CD4-positive, alpha-beta T cell treated with Interleukin-15 for 4 hours (primary cell): ENCODE measurements at places on chromosomes 3 and 15.

- DNase-seq = no peak
These were observed 154.6 kb downstream of the PTPRG start for GRCh38 chr3:61715886-61716527.

DNA sequence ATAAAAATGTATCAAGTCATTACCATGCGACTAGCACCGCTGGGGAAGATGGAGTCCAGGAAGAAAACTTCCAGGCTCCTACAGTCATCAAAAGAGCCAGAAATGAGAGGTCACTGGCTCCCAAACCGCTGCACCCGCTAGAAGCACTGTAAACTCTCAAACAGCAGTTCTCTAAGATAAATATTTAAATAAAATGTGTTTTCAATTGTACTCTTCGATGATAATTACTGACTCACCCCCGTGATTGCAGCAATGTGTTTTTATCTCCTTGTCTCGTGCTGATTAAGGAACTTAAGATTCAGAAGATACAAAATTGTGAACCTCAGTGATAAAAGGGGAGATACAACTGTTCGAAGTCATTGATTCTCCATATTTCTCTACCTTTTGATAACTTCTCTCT lies 45.8 kb upstream of the FOXP1 start:
- no peak for DNase-seq

GRCh38 chr3:74561881-74562280 lies 52.6 kb downstream of the CNTN3 start:
- no peak for DNase-seq

DNA sequence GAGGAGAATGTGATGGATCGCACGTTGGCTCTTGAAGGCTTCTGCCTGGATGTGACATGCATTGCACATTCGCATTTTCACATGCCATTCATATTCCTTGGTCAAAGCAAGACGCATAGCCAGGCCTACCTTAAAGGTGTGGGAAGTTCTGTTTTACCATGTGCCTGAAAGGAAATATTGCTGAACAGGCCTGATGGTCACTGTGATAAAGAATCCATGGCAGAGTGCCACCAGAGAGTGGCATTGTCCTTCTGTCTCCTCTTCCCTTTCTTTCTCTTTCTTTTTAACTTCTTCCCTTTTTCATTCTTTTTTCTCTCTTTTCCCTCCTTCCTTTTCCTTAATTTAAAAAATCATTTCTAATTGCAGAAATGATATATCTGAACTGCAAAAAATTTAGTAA lies 15.9 kb upstream of the MITF start:
- no peak for DNase-seq

DNA sequence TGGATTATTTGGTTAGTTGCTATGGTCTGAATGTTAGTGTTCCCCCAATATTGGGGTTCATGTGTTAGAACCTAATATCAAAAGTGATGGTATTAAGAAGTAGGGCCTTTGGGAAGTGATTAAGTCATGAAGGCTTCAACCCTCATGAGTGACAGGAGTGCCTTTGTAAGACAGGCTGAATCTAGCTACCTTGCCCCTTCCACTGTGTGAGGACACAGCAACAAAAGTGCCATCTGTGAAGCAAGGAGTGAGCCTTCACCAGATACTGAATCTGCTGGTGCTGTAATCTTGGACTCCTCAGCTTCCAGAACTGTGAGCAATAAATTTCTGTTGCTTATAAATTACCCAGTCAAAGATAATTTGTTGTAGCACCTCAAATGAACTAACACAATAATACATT lies 22.6 kb upstream of the SATB1 start:
- no peak for DNase-seq

DNA sequence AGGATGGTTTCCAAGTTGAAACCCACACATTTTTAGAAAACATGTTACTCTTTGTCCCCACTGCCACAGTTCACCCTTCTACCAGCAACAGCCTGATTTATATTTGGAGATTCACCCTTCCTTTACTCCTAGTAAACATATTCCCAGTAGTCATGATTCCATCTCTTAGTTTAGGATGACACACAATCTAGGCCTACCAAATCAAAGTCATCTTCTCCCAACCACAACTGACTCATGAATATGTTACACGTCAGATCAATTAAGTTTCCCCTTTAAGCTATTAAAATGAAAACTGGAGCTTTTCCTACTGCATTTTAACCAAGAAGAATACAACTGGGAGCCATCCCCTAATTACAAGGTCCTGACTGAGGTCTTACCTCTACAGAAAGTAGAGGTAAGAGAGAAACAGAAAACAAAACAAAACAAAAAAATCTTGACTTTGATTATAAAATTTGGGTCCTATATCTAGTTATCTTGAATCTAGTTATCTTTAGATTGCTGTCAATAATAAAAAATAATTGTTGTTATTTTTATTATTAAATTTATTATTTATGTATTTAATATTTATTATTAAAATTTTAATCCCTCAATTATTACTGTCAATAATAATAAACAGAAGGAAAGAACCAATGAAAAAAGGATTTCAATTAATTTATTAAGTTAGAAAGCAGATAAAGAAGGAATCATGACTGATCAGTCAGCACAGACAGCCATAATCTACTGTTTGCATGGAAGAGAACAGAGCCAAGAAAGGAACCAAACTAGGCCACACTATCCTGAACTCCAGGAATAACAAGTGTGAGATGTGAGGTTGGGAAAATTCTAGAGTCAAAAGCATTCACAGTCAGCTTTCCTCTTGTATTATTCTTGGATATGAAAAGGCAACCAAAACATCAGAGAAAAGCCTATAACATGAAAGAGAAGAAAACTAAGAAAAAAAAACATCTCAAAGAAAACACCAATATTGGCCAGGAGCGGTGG lies 12.5 kb downstream of the DPH6 start:
- no peak for DNase-seq

DNA sequence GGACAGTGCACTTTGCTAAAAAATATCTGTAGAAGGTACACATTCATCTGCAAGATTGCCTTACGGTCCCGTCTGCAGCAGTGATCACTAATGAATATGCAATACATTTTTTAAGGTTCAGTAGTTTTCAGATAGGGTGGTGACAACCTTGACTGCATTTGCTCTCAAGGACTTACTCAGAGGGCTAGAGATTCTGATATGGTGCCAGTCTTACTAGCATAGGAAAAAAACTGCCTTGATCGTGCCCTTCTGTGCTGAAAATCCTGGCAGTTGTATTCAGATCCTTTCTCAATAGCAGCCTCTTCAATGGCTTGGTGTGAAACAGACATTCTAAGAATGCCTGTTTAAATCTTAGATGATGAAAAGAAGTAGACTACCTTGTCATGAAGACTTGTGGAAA lies 411.9 kb upstream of the CCDC54 start:
- DNase-seq = no peak

DNA sequence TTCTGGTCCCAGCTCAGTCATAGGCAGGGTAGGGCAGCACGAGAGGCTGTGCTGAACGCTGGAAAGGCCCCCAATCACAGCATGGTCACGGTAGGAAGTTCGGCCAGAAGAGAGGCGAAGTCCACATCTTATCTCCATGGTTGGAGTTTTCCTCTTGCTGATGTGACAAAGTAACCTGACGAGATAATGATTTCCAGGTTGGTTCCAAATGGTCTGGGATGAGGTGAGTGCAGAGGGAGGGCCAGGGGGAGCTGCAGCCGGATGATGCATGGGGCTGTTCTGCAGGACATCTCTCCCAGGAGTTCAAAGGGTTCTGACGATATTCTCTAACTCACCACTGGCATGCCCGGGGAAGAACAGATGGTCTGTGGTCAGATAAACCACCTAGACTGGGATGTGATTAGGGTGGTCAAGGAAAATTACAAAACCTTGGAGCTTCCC lies 83.2 kb upstream of the WNT5A start:
- DNase-seq = no peak

DNA sequence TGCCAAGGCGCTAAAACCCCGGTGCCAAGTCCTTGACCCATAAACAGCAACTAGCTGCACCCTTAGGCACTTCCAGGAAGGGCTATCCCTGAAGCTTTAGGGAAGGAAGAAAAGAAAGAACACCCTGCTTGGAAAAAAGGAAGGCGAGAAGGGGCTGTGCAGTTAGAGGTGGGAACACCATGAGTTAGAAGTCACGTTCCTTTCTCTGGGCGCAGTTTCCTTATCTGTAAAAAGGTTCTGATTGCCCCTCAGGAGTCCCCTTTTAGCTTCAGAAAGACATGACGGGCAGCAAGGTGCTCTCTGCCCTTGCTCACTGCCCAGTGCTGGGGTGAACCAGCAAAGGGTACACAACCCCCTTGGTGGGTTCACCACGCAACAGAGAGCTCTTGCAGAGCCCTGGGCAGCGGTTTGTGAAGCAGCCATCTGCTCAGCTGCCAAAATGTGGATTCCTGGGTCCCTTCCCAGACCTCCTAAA lies 798 bp downstream of the GCHFR start:
- no peak for DNase-seq

DNA sequence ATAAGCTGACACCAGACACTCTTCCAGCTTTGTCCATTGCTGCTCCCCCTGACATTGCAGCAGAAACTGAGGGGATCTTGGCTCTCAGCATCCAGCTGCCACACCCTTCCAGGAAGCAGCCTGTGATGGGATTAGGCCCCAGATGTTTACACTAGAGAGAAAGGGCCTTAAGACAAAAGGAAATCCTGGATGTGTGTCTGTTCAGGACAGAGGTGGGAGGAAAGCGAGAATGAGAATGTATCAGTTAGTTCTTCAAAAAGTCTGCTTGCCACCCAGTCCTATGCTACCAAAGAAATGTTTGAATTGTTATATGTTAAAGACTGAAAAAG lies 58.8 kb downstream of the HES1 start:
- DNase-seq = no peak

DNA sequence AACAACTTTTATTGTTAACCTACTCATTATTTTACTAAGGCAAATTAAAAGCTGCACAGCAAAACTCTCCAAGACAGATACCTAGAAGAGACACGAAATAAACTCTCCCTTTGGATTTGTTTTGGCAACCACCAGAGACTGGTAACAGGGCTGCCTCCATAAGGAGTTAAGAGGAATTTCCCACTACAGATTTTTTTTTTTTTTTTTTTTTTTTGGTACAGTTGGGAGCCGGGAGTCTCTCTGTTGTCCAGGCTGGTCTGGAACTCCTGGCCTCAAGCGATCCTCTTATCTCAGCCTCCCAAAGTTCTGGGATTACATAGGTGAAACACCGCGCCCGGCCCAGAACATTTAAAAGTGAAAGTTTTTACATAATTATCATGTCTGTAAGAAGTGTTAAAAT lies 73.6 kb upstream of the VGLL4 start:
- DNase-seq = no peak

DNA sequence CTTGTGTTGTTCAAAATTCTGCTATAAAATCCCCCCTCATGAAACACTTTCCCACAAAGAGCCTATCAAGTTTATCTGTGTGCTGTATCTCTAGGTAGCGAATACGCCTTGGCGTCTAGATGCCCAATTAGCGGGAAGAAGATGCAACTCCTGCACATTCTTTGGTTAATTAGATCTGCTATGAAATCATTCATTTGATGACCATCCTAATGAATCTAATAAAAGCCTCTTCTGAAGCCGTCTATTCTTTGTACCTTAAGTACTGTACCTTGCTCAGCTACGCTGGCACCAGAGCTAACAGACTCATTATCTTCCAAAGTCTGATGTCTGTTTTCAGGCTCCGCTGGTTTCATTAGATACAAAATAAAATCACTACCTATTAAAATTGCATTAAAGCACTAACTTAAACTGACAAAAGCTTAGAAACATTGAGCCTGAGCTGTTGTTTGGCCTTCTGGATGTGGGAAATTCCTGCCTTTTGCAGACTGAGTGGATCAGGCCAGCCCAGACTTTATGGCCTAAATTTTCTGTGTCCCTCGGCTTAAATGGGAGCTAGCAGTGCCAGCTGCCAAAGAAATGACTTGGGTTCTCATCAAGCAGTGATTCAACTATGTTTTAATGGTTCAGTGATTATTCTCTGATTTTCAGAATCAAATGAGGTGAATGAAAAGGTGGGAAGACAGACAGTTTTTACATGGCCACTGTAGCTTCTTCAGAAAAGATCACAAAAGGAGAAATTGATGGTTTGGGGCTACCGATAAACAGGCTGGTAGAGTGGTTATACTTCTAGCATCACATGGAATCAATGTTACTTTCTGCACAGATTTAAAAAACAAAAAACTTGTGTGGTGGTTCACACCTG lies 28.4 kb upstream of the CHST2 start:
- no peak for DNase-seq

GRCh38 chr3:45568848-45569762 lies 25.4 kb upstream of the LIMD1 start:
- DNase-seq = no peak

DNA sequence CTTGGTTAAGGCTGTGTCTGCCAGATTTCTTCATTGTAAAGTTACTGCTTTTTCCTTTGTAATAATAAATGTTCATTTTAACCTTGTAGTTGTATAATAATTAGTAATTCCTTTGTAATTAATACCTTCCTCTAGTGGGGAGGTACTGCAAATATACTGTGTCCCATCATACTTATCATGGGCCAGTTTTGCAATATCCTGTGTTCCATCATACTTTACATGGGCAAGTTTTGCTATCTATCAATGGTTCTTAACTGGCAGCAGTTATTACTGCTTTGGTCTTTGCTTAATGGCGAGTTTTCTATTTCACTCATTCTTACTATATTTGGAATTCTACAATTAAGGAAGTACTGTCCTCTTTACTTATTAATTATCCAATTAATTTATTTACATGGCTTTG lies 10.6 kb downstream of the ATP2C1 start:
- no peak for DNase-seq

DNA sequence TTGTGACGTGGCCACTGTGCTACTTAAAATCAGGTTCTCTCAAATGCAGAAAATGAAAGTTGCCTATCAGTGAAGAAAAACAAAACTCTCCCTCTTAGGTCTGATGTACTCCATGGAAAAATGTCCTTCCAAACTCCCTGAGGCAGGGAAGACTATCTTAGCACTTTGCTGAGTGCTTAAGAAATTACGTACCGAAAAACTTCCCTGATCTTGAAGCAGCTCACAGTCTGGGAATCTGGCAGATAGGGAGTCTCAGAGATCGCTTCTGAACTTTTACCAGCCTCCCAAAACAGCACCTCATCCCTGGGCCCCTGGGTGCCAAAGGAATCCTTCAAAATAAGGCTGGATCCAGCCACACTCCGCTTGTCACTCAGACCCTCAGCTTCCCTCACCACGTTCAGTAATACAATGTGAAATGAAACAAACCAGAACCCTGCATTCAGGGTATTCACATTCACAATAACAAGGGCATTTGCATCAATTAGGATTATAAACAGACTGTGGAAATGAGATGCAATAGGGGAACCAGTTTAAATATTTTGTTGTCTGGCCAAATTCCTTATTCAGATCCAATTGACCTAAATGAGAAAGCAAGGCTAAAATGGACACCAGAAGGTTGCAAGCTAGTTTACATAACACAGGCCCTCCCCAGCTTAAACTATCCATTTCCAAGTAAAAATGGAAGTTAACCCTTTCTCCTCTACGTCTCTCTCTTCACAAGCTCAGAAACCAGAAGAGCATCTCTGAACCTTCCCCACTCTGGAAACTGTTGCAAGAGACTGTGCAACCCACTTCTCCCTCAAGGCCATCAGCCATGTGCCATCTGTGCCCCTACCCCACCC lies 20.9 kb downstream of the OSBPL10 start:
- DNase-seq = no peak

- DNase-seq = no peak
These were observed 318.5 kb upstream of the ADAMTS9 start for GRCh38 chr3:65006300-65006739.

- no peak for DNase-seq
These were observed 499.0 kb downstream of the PYDC2 start for GRCh38 chr3:191959876-191960413.

- DNase-seq = no peak
These were observed 139.1 kb downstream of the LSAMP start for GRCh38 chr3:116306149-116306548.
